NCI-H460 (cell line): ENCODE measurements at places on chromosomes 13 and 19. TPM values are rescaled to one million over a fixed set of nuclear protein-coding genes. Genes with fewer than 3 reads are reported as not detected.

DNA sequence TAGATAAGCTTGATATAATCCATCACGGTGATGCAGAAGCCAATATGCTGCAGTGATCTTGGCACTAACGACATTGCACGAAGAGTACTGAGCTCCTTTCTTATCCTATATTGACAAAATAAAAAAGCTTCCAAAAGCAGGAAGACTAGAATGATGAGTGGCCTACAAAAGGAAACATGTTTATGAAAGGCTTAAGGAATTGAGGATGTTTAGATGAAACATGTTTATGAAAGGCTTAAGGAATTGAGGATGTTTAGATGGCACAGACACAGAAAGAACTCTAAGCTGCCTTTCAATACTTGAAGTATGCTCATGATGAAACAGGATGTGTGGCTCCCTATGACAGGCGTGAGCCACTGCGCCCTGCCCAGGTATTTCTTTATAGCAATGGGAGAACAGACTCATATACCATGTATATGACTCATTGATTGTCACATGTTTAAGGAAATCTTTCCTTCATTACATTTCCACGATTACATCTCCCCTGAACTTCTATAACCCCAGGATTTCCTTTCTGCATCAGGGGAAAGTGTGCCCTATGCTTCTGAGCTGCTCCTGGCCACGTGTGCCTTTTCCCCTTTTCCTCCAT is 690.8 kb upstream of the ARGLU1 start:
- DNase-seq, result peak; percentile 88

DNA sequence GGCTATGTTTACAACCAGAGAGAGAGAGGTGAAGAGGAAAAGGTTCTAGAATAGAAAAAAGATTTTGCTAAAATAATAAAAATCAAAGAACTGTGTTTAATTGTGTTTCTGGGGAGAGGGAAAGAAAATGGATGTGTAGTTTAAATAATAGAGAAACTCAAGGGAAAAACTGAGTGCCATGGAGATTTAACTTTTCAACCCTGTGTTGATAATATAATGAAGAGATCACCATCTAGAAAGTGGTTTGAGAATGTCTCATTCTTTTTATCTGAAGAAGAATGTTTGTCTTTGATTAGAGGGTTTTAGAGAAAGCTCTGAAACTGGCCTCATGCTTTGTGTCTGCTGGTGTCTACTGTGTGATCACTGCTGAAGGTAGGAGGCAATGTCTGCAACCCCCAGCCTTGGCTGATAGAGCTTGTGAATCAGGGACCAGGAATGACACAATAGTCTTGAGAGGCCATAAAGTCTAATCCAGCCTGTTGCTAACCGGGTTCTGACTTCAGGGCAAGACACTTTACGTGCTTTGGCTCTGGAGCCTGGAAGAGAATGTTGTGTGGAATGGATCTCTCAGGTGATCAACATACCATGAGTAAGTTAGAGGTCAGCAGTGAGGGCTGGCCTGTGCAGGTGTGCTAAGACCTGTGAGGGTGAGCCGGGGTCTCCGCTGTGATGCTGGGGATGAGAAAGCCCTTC is 5.4 kb downstream of the COL4A2 start:
- DNase-seq, result no peak

- DNase-seq, result no peak
These were observed 48.7 kb downstream of the CCDC70 start for GRCh38 chr13:51910508-51910907.

GRCh38 chr19:4730740-4731171 is 7.1 kb upstream of the DPP9 start:
- no peak for DNase-seq

DNA sequence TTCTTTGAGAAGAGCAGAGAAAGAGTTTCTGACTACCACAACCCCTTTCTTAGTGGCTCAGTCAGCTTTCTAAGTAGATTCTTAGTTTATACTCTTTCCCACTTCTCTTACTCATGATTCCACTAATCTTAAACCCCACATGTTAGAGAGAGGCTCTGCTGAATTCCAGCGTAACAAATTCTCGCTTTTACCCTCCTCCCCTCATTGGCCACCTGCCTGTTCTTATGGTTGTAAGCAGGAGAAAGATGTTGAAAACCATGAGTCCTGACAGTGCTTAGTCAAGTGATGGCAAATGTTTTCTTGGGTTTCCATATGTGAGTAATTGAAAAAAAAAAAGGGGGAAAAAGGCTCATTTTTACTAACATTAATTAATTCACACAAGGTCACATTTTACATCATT is 125.9 kb downstream of the ZDHHC20 start:
- no peak for DNase-seq

Gene MCF2L
- 0.89 and 0.97 TPM in 2 replicates for total RNA-seq

Gene GTF2F2
- total RNA-seq, result 29.9 and 33.9 TPM in 2 replicates

Gene SPACA4
- not detected in 2 replicates for total RNA-seq

Gene CEACAM21
- total RNA-seq, result not detected in 2 replicates

Gene PINLYP
- not detected in 2 replicates for total RNA-seq

Gene POLRMT
- total RNA-seq, result 25.0 and 29.9 TPM in 2 replicates

Gene B3GNT3
- total RNA-seq, result 0.05 TPM in 1 of 2 replicates, not detected in the other
